HL-60 (cell line): ENCODE measurements at places on chromosomes 5 and 9.

- no peak for DNase-seq
Observed at GRCh38 chr5:122172207-122172606, 42.9 kb downstream of the ZNF474 start.

GRCh38 chr9:100856238-100856637, 172.3 kb upstream of the PLPPR1 start:
- no peak for DNase-seq

GRCh38 chr5:167652690-167653089, 638.8 kb upstream of the WWC1 start:
- no peak for DNase-seq

- no peak for DNase-seq
Observed at GRCh38 chr5:155091768-155092717, 78.5 kb downstream of the KIF4B start.

GRCh38 chr5:32241034-32241783, 67.1 kb upstream of the GOLPH3 start:
- no peak for DNase-seq

DNA sequence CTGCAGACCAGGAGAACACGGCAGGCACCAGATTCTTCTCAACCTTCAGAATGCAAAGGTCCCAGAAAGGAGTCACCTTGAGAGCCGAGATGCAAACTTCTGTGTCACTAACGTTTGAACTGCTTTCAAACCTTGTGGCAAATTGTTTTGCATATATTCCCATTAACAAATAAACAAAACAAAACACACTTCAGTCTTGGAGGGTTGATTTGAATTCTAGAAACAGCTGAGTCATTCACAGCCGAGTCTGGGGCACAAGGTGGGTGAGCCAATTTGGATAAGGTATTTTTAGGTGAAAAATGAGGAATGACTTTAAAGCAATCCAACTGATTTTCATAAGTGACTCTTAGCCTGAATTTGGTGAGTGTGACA, 38.8 kb upstream of the ANKRD33B start:
- DNase-seq: no peak
